ENCODE measurements at places on chromosomes 13 and 19.

DNA sequence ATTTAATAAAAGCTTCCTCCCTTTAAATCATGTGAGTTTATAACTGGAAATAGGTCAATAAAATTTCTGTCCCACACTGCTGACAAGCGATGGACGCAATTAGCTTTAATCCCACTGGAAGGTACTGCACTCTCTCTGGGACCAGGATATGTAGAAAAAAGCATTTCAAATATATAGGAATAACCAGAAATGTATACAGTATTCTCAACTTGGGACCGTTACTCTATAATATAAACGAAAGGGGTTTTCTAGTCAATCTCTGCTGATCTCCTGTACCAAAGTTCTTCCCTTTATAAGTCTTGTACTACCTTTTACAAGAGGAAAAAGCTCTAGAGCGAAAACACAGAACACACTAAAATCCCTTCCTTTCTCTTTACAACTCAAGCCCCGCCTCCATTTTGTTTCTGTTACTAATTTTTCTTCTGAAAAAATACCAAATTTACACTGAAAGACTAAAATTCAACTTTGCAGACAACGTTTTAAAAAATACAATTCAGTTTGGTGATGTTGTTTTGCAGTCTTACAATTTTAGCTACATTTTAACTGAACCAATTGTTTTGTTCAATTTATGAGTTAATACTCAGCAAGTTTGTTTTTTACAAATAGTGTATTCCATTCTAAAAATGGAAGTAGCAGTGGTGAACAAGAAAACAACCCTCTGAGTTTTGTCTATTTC, 1.7 kb upstream of the USPL1 start:
- no peak for DNase-seq
- H3K36me3 ChIP-seq = no peaks in the 10 kb centered on the region
- H3K4me1 ChIP-seq = no peaks in the 10 kb centered on the region
- H3K27ac ChIP-seq = no peak overlapping the region
- no peak overlapping the region for H3K4me3 ChIP-seq
- H3K27me3 ChIP-seq = no peaks in the 10 kb centered on the region

- no peaks in the 10 kb centered on the region for H3K27me3 ChIP-seq
- no peak for DNase-seq
- no peaks in the 10 kb centered on the region for H3K36me3 ChIP-seq
- no peak overlapping the region for H3K27ac ChIP-seq
- H3K4me3 ChIP-seq = no peak overlapping the region
- H3K4me1 ChIP-seq = peaks cover 2% of the 10 kb centered on the region
Observed at GRCh38 chr19:17090583-17090982, 15.0 kb downstream of the MYO9B start.

DNA sequence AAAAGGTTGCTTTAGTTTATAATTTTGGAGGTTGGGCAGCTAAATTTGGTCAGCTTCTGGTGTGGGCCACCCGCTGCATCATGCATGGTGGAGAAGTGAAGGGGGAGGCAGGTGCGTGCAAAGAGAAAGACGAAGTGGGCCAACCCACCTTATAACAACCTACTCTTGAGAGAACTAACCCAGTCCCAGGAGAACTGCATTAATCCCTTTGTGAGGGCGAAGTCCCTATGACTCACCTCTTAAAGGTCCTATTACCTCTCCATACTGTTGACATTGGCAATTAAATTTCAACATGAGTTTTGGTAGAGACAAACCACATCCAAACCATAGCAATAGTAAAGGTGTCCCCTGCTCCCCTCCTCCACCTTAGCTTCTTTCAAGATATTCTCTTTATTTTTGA, 7.7 kb upstream of the FGF9 start:
- H3K36me3 ChIP-seq = no peaks in the 10 kb centered on the region
- DNase-seq = no peak
- no peaks in the 10 kb centered on the region for H3K4me1 ChIP-seq
- no peak overlapping the region for H3K27ac ChIP-seq

- H3K27ac ChIP-seq = no peak overlapping the region
- DNase-seq = no peak
- peaks cover 3% of the 10 kb centered on the region for H3K36me3 ChIP-seq
- no peaks in the 10 kb centered on the region for H3K27me3 ChIP-seq
- H3K4me1 ChIP-seq = no peaks in the 10 kb centered on the region
- H3K4me3 ChIP-seq = no peak overlapping the region
Observed at GRCh38 chr19:57282011-57282643, 1.8 kb downstream of the ZNF460 start.

- no peak overlapping the region for H3K27ac ChIP-seq
- no peak overlapping the region for H3K4me3 ChIP-seq
- DNase-seq = no peak
- H3K27me3 ChIP-seq = no peaks in the 10 kb centered on the region
- 0 out of 2 replicates have a peak, but pooled peaks cover 8% of the 10 kb centered on the region for H3K36me3 ChIP-seq
- H3K4me1 ChIP-seq = no peaks in the 10 kb centered on the region
Observed at GRCh38 chr19:8074501-8074900, 21.9 kb downstream of the CCL25 start.

GRCh38 chr19:30755581-30755980, 383.4 kb downstream of the ZNF536 start:
- no peaks in the 10 kb centered on the region for H3K4me1 ChIP-seq
- H3K27ac ChIP-seq = no peak overlapping the region
- no peak for DNase-seq
- no peaks in the 10 kb centered on the region for H3K36me3 ChIP-seq
- H3K27me3 ChIP-seq = no peaks in the 10 kb centered on the region

DNA sequence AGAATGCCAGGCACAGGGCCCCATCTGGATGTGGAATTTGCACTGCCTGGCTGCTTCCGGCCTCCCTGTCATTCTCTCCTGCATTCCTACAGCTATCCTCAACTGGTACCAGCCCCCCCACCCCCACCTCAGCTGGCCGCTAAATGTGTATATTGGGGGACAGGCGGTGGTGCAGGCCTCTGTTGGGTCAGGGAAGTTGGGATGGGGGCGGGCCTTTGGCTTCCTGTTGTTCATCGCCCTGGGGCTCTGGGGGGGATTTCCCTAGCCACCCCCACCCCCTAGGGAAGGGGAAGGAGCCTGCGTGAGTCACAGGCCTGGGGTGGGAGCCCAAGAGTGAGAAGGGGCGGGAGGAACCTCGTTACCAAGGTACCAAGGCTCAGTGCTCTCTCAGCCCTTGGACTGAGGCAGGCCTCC, 10.6 kb downstream of the POU2F2 start:
- H3K27me3 ChIP-seq = no peaks in the 10 kb centered on the region
- peaks cover 2% of the 10 kb centered on the region for H3K4me1 ChIP-seq
- H3K27ac ChIP-seq = no peak overlapping the region
- H3K36me3 ChIP-seq = no peaks in the 10 kb centered on the region
- DNase-seq = no peak

- H3K27me3 ChIP-seq = no peaks in the 10 kb centered on the region
- no peak for DNase-seq
- no peak overlapping the region for H3K4me3 ChIP-seq
- H3K27ac ChIP-seq = no peak overlapping the region
Observed at GRCh38 chr19:29259153-29259552, 46.2 kb upstream of the UQCRFS1 start.

- no peaks in the 10 kb centered on the region for H3K4me1 ChIP-seq
- no peak for DNase-seq
- no peaks in the 10 kb centered on the region for H3K36me3 ChIP-seq
- H3K27ac ChIP-seq = no peak overlapping the region
Observed at GRCh38 chr13:86976521-86977324, 694.4 kb upstream of the SLITRK5 start.

GRCh38 chr13:99605420-99606323, 104.4 kb downstream of the TM9SF2 start:
- peaks cover 3% of the 10 kb centered on the region for H3K4me1 ChIP-seq
- DNase-seq = no peak
- H3K4me3 ChIP-seq = peak overlapping the region; percentile 29
- peaks cover 1% of the 10 kb centered on the region for H3K27me3 ChIP-seq

GRCh38 chr19:38736413-38737280, 7.6 kb downstream of the CAPN12 start:
- no peak for DNase-seq
- peak overlapping the region; percentile 58 for H3K4me3 ChIP-seq
- no peaks in the 10 kb centered on the region for H3K27me3 ChIP-seq
- H3K4me1 ChIP-seq = no peaks in the 10 kb centered on the region
- H3K36me3 ChIP-seq = no peaks in the 10 kb centered on the region
- no peak overlapping the region for H3K27ac ChIP-seq

DNA sequence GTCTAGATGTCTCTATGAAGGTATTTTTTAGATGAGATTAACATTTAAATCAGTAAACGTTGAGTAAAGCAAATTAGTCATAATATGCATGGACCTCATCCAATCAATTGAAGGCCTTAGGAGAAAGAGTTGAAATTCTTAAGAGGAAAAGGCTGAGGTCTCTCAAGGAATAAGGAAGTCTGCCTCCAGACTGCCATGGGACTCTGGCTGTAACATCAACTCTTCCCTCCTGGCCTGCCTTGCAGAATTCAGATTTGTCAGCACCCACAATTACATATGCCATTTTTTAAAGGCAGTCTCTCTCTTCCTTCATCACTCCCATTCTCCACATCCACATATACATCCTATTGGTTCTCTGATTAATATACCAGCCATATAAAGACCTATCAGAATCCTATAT, 28.8 kb upstream of the INTS6 start:
- H3K27ac ChIP-seq = no peak overlapping the region
- H3K27me3 ChIP-seq = 0 out of 2 replicates have a peak, but pooled peaks cover 2% of the 10 kb centered on the region
- no peak overlapping the region for H3K4me3 ChIP-seq
